ENCODE measurements at places on chromosomes 2 and 18. TPM values are rescaled to one million over a fixed set of nuclear protein-coding genes. Genes with fewer than 3 reads are reported as not detected.

Gene L3MBTL4
- total RNA-seq = not detected

Gene CD8A
- not detected for total RNA-seq

Gene ABCG8
- not detected for total RNA-seq

Gene CACNB4
- total RNA-seq = 1.2 TPM

Gene RIT2
- total RNA-seq = not detected

Gene MYL12A
- 830 TPM for total RNA-seq
